ENCODE measurements at places on chromosomes 7 and 10.

GRCh38 chr7:40654171-40654570 lies 519.4 kb downstream of the SUGCT start:
- no peak for DNase-seq

- peak; percentile 27 for DNase-seq
These were observed 98.2 kb upstream of the PRKCQ start for GRCh38 chr10:6678211-6678803.

- no peak for DNase-seq
These were observed 43.3 kb upstream of the ADGRA1 start for GRCh38 chr10:133044401-133044811.

- DNase-seq = no peak
These were observed 183.0 kb upstream of the ANK3 start for GRCh38 chr10:60572511-60573194.

GRCh38 chr10:69652111-69652856 lies 22.2 kb downstream of the FAM241B start:
- no peak for DNase-seq

DNA sequence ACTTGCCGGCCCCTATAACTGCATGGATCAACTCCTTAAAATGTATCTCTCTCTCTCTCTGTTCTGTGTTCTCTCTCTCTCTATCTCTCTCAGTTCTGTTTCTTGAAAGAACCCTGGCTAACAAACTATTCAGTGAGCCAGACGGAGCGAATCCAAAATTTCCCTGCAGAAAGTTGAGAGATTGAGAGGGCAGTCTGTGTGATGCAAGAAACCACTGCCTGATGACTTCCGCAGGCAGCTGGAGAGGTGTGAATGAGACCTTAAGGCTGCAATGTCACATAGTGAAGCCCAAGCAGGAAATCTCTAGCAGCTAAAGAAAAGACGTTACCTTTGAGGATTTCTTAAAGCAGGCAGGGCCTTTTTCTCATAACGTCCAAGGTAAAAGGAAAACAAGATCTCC lies 17.3 kb downstream of the FAM107B start:
- no peak for DNase-seq

DNA sequence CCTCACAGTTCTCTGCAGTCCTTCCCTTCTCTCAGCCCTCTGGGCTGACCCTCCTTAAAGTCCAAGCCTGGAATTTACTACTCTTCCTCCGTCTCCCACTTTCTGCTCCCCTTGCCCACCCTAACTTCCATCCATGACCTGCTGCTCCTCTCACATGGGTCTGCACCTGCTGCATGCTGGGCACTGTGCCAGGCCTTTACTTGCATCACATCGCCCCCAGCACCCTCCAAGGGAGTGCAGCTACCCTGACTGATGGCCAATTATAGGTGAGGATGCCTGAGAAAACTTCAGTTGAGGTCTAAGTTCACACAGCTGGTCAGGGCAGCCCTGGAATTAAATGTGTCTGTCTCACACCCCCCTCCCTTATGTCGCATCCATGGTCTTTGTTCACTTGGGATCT lies 53.6 kb upstream of the ZPBP start:
- no peak for DNase-seq

GRCh38 chr10:42973411-42973810 lies 103.5 kb upstream of the RET start:
- DNase-seq = no peak

- no peak for DNase-seq
These were observed 264.4 kb downstream of the SORCS1 start for GRCh38 chr10:106900016-106900652.

DNA sequence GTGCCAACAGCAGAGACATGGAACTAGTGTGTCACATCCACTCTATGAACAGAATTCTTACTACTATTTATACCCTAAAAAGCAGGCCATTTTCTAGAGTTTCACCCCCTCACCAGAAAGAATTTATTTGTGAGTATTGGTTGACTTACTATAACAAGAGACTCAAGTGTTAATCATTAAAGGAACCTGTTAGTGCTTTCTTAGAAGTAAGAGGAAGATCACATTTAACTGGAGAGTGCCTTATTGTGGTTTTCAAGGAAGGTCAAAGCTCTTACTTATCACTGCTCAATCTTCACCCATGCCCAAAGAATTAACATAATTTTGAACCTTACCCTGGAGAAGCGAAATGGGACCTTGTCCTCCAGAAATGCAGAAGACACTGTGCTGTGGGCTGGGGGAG lies 169.3 kb upstream of the PRSS1 start:
- DNase-seq = no peak

GRCh38 chr7:65239324-65239706 lies 134.3 kb upstream of the ZNF92 start:
- no peak for DNase-seq

DNA sequence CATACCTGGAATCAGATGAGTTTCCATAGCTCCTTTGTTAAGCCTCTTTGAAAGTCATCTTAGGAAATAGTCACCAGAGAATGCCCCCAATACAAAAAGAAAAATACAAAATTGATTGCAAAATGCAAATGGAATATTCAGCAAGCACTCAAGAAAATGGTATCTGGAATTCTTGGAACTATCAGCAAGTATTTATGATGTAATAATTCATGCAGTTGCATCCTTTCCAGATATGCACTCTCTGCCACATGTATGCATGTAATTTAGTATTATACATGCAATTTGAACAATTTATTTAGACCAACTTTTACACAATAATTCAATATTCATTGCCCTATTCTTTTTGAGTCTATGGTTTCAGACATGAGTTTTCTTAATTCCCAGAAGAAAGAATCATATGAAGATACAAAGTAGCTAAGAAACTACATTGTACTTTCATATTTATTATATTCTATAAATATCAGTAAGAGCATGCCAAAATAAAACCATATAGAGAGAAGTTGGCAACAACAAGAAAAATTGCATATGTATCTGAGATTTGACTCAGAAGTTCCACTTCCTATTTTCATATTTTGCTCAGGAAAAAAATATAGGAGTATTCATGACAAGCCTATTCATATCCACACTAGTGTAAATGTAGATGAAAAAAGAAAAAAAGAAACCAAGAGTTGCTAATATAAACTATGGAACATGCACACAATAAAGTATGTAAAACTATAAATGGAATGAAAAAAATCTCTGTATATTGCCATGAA lies 338.5 kb downstream of the SEMA3D start:
- DNase-seq = no peak

- no peak for DNase-seq
These were observed 268.3 kb downstream of the ARHGAP12 start for GRCh38 chr10:31660300-31660699.

DNA sequence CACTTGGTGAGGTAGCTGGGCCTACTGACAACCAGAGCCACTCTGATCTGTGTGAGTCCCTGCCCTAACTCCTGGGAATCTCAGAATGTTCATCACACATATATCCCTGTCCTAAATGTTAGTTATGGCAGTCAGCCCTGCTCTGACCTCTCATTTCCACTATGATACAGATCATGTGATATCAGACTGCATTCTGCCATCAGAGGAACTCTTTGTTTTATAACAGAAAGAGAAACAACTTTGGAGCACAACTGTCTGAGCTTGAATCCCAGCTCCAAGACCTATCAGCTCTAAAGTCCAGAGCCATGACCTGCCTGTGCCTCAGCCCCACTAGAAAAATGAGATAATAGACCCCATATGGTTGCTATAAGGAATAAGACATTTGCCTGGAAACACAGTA lies 54.6 kb upstream of the ABCB4 start:
- no peak for DNase-seq

DNA sequence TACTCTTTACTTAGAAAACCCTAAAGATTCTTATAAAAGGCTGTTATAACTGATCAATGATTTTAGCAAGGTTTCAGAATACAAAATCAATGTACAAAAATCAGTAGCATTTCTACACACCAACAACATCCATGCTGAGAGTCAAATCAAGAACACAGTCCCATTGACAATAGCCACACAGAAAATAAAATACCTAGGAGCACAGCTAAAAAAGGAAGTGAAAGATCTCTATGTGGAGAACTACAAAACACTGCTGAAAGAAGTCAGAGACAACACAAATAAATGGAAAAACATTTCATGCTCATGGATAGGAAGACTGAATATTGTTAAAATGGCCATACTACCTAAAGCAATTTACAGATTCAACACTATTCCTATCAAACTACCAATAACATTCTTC lies 427.0 kb downstream of the KCNMA1 start:
- DNase-seq = no peak

DNA sequence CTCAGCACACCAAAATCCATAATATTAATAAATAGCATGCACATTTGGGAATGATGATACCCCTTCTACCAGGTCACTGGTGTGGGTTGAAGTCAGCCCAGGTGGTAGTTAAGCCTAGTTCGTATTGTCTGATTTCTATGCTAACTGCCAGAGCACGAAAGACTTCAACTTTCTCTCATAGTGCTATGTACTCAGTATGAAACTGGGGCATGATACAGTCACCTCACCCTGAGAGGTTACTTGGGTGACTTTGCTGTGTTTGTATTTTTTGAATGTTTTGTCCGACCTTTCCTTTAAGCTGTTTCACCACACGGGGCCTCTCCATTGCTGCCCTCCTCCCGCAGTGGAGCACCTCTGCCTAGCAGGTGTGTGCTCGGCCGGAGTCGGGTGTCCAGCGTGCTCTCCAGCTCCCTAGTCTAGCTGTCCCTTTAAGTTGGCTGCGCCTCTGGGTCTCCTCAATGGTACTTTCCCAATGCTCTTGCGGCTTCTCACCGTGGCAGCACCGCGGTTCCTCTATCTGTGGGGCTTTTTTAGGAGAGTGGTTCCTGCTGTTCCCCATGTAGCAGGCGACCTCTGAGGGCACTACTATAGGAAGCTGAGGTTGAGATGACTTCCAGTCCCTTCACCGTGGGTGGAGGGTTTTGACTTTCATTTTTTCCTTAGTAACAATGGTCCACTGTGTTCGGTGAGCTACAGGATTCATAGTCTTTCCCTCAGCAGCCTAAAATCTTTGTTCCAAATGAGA lies 524.0 kb upstream of the PFKP start:
- no peak for DNase-seq

DNA sequence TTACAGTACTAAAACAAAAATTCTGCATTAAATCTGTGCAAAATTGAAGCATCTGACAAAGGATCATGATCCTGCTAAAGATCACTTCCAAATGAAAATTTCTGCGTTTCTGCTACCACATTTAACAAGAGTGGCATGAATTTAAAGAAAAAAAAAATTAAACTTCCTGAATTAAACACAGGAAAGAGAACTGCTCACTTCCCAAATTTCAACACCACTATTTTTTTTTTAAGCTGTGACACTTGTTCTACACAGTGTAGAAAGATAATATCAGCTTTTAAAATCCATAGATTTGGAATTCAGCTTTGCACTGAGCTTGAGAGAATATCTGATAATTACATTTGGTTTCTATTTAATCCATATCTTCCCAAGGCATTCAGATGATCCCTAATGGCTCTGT lies 73.6 kb downstream of the EPC1 start:
- DNase-seq = no peak

DNA sequence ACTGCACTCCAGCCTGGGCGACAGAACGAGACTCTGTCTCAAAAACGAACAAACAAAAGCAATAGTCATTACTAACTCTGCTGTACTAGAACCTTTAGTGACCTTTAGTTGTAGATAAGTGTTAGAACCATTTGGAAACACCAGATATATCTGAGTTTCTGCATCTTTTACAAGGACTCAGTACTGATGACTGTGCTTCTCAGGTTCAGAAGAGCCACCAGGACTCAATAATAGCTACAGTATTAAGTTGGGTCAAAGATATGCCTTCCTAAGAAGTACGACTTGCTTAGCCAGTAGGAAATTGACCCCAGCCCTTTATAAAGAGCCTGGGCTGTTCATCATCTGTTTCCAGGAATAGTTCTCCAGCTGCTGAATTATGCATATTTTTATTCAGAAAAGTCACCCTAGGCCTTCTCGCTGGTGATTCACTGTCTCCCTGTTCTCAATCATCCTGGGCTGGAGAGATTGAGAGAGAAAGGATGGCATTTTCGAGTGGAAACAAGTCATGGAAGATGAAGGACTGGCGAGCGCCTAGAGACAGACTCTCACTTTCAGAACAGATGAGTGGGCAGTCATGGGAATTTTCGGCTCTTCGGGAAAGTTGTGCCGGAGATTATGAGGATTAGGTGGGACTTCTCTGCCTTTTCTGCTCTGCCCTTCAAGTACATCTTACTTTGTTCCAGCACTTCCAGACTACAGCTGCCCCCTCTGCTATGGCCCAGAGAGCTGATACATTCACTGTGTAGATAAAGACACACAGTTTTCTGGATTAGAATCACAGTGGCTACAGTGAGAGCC lies 316.1 kb downstream of the CCDC3 start:
- DNase-seq = no peak

DNA sequence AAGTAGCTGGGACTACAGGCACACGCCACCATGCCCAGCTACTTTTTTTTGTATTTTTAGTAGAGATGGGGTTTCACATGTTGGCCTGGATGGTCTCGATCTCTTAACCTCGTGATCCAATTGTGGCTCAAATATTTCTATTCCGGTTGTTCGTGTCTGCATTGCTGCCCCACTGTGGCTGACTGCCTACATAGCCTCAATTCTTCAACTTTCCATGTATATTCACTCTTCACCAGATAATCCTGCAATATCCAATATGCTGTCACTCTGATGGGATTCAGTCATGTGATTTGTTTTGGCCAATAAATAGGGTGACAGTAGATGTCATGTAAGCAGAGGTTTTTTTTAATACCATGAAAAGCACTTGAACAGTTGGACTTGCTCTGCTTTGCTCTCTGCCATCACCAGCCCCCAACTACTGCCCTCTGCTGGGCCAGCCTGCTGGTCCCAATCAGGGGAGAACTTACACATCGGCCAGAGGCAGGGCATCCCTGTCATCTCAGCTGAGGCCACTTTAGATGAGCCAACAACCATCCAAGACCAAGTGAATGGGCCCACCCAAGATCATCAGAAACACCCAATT lies 56.7 kb downstream of the NSUN6 start:
- no peak for DNase-seq

DNA sequence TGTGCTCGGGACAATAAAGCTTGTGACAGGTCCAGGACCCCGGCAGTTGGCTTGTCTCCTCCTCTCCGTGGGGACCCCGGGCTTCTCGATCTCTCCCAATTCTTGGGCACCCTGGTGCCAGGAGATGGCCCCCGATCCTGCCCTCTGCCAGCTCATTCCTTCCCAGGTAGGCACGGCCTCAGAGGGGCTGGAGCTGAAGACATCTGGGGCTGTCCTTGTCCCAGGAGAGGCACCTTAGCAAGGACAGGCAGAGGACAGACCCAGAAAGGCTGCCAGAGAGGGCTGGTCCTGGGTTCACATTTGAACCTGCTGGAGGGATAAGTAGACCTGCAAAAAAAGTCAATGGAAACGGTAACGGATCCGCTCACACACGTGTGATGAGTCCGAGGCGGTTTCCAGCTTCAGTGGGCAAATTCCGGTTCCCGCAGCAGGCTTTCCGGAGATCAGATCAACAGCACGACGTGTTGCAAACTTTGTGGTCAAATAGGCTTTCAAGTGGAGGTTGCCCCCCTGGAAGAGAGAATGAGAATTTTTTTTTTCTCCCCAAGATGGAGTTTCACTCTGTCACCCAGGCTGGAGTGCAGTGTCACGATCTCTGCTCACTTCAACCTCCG lies 47.7 kb upstream of the GTF2IRD1 start:
- no peak for DNase-seq

GRCh38 chr7:99782012-99782953 lies 1.7 kb downstream of the CYP3A4 start:
- DNase-seq = no peak

- no peak for DNase-seq
These were observed 433.7 kb upstream of the TPK1 start for GRCh38 chr7:145269418-145270161.

All from right renal pelvis (tissue), 4 donors.